ENCODE measurements at places on chromosomes 2 and 18.

DNA sequence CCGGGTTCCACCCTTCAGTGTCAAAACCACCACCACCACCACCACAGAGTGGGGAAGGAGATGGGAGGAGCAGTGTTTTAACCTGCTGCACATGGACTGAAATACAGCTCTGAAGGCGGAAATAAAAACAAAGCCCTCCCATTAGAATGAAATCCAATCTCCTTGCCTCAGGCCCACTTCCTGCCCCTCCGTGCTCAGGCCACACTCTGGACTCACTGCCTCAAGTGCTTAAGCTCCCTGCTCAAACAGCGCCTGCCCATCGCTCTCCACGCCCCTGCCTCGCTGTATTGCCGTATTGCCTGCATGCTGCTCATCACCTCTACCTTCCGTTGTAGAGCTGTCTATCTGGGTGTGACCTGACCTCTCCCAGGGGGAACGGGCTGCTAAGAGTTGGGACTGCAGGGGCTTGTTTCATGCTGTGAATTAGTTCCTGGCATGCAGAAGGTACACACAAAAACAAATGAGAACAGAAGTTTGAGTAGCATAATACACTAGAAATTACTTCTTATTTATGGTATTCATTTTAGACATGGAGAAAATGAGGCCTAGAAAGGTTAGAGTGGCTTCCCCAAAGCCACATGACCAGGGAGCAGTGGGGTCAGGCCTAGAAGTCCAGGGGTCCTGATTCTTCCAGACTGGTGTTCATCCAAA is 31.6 kb upstream of the NEB start:
- DNase-seq: no peak

DNA sequence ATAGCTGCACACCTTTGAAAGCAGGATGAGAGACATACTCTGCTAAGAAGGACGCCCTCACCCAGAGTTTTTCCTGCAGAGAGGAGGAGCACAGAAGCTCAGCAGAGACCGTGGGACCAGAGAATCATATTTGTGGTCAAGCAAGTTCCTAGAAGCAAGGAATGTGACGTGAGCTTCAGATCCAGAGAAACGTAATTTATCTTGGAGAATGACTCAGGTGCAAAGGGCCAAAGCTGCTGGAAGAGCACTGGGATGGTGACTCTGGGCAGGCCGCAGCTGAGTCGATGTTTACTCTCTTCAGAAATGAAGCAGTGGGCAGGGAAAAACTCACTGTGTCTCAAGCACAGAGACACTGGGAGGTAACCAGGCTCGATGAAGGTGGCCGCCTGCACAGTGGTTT is 50.1 kb upstream of the IGFBP2 start:
- no peak for DNase-seq

DNA sequence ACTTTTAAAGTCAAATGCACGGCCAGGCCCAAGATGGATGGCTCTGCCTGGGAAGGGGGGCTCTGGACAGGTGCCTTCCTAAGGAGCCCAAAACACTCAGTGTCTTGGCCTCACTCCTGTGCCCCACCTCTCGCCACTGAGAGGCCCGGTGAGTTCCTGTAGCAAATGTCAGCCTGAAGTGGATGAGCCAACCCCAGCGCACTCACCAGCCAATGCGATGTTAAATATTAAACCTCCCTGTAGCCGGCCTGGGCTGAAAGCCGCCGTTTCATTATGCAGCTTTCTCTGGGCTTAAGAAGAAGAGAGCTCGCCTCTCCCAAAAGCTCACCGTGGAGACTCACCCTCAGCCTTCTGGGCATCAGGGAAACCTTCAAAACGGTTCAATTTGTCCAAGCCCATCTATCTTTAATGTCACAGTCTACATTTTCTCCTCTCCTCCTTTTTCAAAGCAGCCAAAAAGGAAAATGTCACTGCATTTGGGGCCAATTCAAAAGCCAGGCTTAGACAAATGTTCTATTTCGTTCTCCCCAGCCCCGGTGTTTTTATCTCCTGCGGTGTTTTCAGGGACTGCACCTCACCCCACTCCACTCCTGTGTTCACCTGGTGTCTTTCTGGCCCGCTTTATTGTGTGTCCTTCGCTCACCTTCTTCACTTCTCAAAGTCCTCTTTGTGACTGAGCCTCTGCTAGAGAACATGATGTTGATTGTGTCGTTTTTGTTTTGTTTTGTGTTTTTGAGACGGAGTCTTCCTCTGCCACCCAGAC is 124.0 kb downstream of the NRP2 start:
- DNase-seq: no peak

GRCh38 chr2:53629501-53629900 is 138.1 kb upstream of the CHAC2 start:
- no peak for DNase-seq

GRCh38 chr18:8045884-8046281 is 478.8 kb downstream of the PTPRM start:
- no peak for DNase-seq

- peak; percentile 42 for DNase-seq
Observed at GRCh38 chr18:55477499-55477859, 110.5 kb downstream of the TCF4 start.

DNA sequence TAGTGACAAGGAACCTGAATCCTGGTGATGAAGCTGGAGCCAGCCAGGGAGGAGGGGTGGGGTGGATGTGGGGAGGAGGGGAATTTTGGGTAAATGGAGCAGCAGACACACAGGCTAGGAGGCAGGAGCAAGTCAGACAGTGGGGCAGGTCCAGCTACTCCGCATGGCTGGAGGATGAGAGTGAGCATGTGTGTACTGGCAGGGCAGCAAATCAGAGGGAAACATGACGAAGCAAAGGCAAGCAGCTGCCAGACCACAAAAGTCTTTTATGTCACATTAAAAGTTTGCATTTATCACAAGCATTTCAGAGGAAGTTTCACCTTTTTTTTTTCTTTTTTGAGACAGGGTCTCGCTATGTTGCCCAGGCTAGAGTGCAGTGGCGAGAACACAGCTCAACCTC is 11.9 kb upstream of the KIDINS220 start:
- no peak for DNase-seq

DNA sequence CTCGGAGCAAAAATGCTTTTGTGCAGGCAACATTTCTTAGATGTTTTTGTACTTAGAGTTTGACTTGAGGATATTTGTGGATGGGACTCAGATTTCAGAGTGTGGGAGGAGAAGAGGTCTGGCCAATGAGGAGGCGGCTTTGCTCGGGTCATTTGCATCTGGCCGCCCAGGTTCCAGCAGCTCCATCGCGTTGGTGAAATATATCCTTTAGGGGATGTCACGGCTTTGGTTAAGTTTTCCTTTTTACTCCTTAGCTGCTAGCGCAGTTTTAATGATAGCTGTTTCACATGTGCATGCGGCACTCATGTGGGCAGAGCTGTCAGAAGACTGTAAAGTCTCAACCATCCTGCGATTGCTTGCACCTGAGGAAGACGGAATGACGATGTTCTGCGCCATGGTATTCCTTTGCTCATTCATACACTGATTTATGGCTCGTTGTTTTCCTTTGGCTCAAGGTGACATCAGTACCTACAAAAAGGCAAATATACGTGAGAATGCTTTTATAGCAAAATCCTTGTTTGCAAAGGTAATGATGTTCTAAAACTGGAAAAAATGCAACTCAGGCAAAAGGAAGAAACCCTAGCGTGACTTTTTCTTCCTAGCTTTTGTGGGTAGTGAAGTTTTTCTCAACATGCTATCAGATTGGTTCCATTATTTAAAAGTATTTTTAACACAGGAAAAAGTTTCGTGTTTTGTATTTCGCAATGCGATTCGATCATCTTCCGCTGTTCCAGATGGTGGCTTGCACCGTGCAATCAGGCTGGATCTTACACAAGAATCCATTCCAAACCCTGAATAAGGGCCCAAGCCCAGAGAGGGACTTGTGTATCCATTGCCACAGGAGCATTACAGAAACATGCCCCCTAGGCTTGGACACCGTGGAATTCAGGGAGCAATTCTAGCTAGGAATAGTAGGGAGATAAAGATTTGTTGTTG is 70.5 kb upstream of the ZNF516 start:
- no peak for DNase-seq

DNA sequence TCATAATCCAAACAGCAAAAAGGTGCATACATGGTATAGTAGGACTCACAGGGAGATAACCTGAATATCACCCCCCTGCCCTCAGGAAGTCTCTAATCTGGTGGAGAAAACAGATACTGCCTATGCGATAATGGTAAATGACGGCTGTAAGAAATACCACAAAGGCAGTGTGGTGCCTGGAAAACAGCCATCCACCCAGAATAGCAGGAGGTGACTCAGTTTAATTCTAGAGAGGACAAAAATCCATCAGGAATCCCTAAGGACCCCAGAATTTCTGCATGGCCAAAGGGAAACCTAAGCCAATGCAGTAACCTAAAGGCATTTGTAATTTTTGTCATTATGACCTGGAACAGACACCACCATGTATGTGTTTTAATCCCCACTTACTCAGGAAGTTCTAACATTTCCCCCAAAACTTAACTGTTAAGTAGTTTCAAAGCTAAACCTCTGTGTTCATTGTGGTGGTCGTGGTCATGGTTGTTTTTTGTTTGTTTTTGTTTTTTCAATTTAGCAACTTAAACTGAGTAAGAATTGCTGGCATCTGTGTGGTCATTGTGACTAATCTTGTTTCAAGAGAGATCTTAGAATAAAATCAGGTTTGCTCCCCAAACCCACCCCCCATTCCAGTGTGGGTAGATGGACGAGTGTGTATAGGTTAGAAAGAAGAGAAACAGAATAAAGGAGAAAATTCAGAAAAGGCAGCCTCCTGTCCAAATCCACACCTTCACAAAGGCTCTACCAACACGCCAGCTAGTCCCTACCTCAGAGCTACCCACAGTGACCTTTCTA is 121.5 kb upstream of the CDCA7 start:
- no peak for DNase-seq

DNA sequence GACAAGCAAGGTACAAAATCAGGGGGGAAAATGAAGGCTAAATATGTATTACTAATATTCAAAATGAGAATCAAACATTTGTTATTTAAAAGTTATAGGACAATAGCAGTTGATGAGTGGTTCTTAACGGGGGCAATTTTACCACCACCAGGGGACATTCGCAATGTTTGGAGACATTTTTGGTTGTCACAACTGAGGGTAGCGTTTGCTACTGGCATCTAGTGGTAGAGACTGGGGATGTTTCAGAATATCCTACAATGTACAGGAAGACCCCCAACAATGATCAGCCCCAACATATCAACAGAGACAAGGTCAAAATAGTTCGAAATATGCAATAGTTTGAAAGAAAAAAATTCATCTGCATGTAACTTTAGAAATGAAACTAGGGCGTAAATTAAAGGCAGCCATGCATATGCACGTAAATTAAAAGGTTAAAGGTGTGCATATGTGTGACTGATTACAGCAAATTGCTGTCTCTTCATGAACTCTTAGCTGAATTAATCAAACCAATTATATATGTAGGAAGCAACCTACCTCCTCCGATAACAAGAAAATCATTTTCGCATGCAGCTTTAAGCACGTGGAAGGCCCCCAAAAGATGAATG is 61.2 kb upstream of the CUL3 start:
- peak; percentile 85 for DNase-seq

GRCh38 chr18:13548966-13549879 is 177.1 kb downstream of the FAM210A start:
- peak; percentile 43 for DNase-seq

GRCh38 chr2:232974396-232974795 is 38.7 kb downstream of the NGEF start:
- DNase-seq: no peak

GRCh38 chr2:150214626-150215025 is 272.8 kb downstream of the RND3 start:
- no peak for DNase-seq

GRCh38 chr2:26521054-26521912 is 43.4 kb upstream of the OTOF start:
- DNase-seq: peak; percentile 37

- DNase-seq: no peak
Observed at GRCh38 chr2:197238043-197238365, 72.6 kb downstream of the ANKRD44 start.

DNA sequence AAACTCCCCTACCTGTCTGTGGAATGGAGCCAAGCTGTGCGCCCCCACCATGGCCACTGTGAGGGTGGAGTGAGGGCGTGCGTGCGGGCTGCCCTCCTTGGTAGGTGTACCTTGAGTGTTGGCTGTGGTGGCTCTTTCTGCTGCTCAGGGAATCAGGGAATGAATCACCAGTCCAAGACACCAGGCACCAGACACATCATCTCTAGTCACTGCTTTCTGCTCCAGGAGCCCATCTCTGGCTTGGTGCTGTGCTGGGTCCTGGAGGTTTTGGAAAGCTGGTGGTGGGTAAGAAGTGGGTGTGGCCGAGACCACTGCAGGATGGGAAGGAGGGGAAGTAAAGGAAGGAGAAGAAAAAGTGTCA is 209.9 kb downstream of the SEPTIN10 start:
- no peak for DNase-seq

GRCh38 chr2:69770193-69770702 is 28.3 kb downstream of the ANXA4 start:
- no peak for DNase-seq

DNA sequence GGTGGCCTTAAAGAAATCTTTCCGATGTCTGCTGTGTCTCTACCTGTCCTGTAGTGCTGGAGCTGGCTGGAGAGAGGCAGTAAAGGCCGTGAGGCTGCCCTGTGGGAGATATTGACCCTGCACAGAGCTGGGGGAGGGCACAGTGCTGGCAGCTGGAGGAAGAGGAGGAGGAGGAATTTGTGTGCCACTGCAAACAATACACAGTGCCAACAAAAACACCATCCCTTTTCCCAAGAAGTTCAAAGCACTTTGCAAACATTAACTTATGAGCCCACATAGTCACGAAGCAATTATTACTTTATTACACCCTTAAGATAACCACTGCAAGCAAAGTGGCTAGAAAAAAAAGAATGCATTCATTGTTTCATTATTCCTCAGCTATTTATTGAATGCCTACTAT is 45.0 kb upstream of the CYTIP start:
- DNase-seq: no peak

DNA sequence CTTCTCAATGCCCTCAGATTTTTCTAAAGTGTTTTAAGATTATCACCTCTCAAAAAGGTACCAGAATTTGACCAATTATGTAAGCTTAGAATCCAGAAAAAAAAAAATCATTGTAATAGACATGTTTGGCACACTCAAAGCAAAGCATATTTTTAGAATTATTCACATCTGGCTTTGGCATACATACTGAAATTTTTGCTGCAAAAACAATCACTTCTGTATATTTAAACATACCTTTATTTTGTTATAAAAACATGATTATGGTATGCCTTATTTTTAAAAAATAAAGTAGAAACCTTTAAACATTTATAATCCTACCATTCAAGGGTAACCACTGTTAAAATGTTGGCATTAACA is 143.3 kb downstream of the ESCO1 start:
- no peak for DNase-seq
